ENCODE measurements at places on chromosomes 5 and 9.

DNA sequence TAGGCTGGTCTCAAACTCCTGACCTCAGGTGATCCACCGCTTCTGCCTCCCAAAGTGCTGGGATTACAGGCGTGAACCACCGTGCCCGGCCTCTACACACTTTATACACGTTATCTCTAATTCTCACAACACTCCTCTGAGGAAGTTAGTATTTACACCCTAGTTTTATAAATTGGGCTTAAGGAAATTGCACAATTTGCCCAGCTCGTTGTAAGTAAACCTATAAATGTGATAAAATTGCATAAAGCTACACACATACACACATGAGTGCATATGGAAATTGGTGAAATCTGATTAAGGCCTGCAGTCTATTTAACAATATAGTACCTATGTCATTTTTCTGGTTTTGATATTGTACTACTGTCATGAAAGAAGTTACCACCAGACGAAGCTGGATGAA is 4.4 kb upstream of the SLC4A9 start:
- DNase-seq = no peak

DNA sequence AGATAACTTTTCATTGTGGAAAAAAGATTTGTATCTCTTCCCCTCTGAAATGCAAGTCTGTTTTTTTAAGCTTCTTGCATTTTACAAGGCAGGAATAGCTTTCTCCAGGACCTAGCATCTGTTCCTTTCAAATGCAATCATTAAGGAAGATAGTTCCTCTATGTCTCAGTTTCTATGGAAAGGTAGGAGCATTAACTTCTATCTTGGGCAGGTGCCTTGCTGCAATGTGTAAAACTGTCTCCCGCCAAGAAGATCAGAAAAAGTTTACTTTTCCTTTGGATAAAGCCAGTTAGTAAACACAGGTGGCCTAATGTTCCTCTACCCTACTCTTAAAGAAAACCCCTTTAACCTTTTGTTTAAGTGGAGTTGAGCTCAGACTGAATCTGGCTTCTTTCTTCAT is 560.6 kb upstream of the CYLC2 start:
- no peak for DNase-seq

GRCh38 chr5:55540525-55540924 is 5.8 kb upstream of the PLPP1 start:
- DNase-seq = no peak

- DNase-seq = no peak
These were observed 603.7 kb downstream of the BNC2 start for GRCh38 chr9:16266648-16267276.

DNA sequence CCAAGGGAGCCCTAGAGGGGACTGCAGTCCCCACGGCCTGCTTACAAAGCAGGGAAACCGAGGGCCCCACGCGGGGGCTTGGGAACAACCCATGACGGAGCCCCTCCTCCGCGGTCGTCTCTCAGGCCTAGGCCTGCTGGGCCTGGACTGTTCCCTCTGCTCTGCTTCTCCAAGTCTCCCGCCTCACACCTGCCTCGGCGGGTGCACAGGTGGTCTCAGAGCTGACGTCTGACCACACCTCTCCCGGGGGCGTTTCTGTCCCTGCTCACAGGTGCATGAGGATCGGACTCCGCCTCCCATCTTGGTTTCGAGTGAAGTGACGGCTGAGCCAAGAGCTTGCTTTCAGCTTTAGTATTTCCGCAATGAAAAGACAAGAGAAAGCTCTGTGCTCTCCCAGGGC is 72.1 kb downstream of the MRPL36 start:
- DNase-seq = no peak

DNA sequence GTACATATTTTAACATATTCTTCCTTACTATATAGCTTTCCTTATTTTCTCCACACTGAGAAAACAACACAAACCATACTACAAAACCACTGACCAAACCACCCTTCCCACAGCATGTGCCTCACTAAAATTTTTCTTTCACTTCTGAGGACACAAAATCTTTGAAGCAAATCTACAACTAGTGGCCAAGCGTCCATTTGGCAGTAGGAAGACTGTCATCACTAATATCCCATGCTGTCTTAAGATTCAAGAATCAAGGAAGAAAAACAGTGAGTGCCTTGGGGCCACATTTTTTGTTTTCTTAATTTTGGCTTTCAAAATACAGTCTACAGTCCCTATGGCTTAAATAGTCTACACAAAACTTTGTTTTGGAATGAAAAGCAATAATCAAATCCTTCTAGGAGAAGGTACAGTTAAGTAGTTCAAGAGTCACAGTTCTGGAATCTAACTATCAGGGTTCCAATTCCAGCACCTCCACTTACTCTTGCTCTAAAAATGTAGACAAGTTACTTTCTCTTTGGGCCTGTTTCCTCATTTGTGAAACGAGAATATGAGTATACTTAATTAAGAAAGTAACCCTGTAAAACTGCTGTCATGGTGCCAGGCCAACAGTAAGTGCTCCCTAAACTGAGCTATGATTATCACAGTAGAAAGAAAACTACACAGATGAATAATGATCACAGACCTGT is 227.9 kb downstream of the BNC2 start:
- no peak for DNase-seq

DNA sequence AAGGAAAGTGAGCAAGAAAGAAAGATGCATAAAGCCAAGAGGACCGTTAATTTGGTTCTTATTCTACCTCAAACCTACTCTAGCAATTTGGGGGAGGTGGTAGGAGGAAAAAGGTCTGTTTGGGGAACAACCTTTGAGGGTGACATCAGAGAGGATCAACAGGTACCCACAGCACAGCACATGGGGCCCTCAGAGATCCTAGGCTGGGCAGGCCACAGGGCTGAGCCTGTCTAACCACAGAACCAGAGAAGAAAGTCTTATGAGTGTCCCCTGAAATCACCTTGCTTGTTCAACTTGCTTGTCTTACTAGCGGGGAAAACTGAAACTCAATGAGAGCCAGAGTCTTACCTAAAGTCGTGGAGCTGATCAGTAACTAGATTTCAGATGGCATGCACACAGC is 385.2 kb downstream of the SPOCK1 start:
- DNase-seq = no peak

DNA sequence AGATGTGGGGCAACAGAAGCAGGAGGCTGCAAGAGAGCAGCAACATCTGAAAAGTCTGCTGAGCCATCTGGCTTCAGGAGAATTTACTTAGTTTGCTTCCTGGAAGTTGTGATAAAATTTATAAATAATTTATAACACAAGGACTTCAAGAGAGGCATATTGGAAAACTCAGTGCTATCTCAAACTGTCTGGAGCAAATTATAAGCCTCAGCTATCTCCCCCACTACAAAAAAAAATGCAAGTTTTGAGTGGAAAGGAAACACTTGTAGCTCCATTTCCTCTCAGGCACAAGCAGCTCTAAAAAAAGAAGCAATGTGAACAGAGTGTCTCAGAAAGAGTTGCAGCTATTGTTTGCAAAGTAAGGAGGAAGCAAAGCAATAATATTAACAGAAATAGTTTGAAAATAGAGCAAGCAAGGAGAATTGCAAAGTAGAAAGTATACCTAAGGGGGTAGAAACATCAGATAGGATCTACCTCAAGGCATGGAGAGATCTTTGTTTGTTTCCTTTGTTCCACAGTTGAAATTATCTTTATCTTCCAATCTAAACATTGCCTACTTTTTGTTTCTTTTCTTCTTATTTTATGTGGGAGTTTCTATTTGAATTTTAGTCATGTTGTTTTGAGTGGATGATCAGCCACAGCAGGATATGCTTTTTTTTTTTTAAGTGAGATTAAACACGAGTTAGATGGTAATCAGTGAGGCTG is 55.9 kb upstream of the IL6ST start:
- no peak for DNase-seq

GRCh38 chr5:79886925-79887655 is 104.0 kb downstream of the MTX3 start:
- no peak for DNase-seq

DNA sequence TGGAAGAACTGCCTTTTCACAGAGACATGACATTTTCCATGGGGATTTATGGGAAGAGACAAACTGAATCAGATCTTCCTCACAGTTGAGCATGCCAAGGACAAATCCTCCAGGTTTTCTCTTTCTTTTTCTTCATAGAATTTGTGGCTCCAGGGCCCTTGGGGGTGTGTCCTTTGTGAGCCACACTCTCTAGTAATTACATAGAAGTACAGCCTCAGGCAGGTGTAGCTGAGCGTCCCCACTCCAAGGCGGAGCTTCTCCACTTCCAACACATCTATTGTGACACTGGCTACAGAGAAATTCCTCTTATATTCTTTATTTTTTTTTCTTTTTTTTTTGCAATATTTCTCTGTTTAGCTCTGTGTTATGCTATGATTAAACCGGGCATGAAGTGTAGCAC is 420.5 kb upstream of the CD180 start:
- no peak for DNase-seq

GRCh38 chr5:72067682-72068470 is 39.4 kb upstream of the MAP1B start:
- no peak for DNase-seq

GRCh38 chr5:17445185-17445584 is 52.8 kb upstream of the TAF11L2 start:
- no peak for DNase-seq

- no peak for DNase-seq
These were observed 109.3 kb upstream of the APC start for GRCh38 chr5:112628214-112628980.

GRCh38 chr9:106892632-106893031 is 29.7 kb downstream of the ZNF462 start:
- DNase-seq = no peak

GRCh38 chr9:110939047-110939446 is 99.2 kb downstream of the LPAR1 start:
- no peak for DNase-seq

- no peak for DNase-seq
These were observed 29.7 kb downstream of the SHB start for GRCh38 chr9:38039090-38039906.

DNA sequence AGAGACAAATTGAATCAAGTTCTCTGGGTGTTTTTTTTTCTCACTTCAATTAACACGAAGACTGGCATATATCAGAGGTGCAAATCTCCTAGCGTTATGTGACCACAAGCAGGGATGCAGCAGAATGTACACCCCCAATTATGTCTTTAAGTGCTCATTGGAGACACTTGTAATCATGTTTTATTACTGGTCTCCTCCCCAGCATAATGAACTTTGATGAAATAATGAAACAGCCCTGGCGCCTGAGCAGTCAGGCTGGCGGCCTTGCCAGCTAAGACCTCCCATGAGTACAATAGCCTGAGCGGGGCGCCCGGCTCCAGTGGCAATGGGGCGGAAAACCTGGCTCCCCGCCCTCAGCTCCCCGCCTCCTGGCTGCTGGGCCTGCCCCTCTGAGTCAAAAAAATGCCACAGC is 209.4 kb upstream of the MSX2 start:
- DNase-seq = no peak

DNA sequence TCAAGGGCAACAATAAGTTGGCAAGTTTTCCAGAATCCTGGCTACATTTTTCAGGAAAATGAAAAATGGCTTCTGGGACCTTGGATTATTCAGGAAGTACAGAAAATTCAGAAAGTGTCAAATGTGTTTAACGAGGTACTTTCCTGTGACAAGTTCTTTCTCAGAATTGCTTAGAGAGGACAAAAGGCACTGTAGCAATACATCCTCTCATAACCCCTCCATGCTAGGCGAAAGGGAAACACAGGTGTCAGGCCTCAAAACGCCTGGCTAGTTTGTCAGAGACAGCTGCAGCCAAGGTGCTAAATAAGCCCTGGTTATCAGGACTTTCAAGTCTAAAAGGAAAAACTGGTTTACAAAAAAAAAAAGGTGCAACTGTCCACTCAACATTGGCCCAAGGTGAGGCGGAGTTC is 115.2 kb downstream of the GNAQ start:
- DNase-seq = no peak

GRCh38 chr5:87147441-87147840 is 120.2 kb upstream of the RASA1 start:
- DNase-seq = no peak

DNA sequence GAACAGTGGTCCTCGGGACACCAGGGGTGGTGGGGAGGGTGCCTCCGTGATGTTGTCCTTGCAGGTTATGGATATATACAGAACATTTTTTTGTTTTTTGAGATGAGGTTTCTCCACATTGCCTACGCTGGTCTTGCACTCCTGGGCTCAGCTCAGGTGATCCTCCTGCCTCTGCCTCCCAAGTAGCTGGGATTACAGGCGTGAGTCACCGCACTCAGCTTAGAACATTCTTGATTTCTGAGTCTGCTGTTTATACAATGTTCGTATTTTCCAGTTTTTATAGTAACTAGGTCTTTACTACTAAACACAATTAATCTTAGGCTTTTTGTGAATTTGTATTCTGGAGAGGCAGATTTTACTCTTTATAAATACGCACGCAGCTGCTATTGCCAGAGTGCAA is 6.0 kb downstream of the PMPCA start:
- no peak for DNase-seq

DNA sequence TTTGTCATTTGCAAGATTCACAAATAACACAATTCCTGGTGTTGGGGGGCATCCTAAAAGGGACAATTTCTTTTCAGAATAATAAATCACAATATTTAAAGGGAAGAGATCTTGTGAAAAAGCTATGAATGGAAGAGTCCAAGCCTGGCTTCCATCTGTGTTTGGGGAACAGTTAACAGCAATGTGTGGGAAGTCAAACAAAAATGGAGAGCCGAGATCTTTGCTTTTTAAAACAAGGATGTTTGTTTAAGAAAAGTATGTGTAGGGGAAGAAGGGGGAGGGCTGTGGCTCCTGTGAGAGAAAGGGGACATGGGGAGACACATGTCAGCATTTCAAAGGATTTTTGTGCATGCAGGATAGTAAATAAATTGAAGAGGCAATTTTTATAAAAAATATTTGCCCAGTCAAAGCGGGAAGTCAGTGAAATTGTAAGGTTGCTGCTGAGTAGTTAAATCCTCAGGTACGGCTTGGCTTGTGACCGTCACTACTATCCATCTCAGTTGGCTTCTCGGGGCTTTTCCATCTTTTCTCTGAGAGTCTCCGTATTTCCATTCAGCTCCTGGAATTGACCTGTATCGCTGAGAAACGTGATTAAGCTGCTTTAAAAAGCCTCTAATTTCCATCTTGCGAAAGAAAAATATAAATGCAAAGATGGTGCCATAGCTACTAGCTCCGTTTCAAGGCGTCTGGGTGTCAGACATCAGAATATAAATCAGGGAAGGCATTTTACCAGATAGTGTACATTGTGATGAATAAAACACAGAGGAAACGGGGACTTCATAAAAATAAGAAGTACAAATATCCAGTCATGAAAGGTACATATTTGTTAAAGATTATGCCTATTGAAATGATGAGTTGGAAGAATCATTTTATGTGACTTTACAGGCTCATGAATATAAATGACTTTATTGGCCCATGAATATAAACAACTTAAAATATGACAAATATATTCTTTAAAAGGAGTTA is 52.9 kb upstream of the VCAN start:
- no peak for DNase-seq

GRCh38 chr5:82397741-82398320 is 119.7 kb upstream of the RPS23 start:
- DNase-seq = no peak

- DNase-seq = no peak
These were observed 354.0 kb downstream of the TLR4 start for GRCh38 chr9:118058227-118058626.

GRCh38 chr9:87883990-87884389 is 1.3 kb downstream of the SPATA31E1 start:
- DNase-seq = no peak
